NCI-H774 (cell line): ENCODE measurements at places on chromosomes 16 and 17.

DNA sequence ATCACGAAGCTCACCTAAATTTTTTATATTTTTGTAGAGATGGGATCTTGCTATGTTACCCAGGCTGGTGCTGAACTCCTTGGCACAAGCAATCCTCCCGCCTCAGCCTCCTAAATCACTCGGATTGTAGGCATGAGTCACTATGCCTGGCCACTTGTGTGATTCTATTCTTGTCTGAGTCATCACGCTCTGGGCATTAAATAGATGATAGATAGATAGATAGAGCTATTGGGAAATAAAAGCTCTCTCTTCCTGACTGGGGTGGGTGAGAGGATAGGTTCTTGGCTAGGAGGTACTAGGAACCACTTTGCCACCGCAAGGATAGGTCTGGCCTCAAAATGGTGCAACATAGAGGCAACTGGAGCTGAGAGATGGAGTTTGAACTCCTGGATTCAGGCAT, 21.4 kb upstream of the CACNG3 start:
- no peak for DNase-seq

DNA sequence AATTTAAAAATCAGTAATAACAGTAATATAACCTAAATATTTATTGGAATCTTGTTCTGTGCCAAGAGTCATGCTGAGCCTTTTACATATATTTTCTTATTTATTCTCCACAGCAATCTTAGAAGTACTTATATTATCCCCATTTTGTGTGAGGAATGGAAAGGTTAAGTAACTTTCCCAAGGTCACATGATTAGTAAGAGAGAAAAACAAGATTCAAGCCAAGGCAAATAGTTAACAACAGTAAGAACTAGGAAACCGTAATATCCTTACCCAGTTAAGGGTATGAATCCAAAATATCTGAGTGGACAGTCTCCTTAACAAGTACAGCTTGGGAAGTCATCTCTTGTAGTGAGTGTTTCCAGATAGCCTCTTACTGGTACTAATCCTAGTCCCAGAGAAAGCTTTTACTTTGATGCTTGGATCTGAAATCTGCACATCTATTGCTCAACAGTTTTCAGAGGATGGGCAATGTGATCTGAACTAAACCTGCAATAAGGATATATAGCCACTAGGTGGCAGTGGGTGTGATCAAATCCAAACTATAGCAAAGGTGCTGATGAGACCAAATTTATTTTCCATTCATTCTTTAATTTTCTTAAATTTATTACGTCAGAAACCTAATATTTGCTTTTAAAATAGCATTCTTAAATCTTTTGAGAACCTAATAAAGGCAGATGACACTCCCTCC, 23.3 kb downstream of the SHISA6 start:
- DNase-seq: no peak

GRCh38 chr17:57480438-57481196, 224.3 kb downstream of the MSI2 start:
- DNase-seq: no peak

- DNase-seq: no peak
Measured at GRCh38 chr17:77496831-77497577, 356.2 kb downstream of the SEC14L1 start.

DNA sequence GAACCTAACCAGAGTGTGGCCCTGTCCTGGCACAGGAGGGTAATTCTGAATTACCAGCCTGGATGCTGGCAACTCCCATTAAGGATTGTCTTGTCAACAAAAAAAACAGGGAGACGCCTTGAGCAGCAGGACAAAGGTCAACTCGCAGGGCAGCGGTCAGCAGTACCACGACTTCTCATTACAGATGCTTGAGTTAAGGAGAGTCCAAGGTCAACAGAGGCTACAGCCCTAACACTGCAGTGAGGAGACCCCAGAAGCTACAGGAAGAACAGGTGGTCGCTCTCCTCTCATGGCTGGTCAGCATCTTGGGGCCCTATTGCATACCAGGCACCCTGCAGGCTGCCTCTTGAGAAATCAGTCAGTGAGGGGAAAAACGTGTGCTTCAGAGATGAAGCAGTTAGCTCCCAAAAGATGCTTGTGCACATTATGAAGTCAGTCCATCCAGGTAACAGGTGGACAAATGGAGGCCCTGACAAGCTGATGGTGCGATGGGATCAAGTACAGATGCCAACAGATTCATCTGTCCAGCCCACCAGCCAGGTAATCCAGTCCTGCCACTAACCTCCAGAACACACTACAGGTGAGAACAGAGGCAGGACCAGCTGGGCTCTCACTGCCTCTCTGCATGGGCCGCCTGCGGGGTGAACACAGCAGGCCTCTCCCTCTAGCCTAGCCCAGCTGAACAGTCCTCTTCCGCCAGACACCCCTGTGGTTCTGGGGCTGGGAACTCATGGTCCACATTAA, 4.2 kb downstream of the CSNK1D start:
- DNase-seq: no peak

- DNase-seq: no peak
Measured at GRCh38 chr16:12576878-12577277, 226.8 kb downstream of the CPPED1 start.

DNA sequence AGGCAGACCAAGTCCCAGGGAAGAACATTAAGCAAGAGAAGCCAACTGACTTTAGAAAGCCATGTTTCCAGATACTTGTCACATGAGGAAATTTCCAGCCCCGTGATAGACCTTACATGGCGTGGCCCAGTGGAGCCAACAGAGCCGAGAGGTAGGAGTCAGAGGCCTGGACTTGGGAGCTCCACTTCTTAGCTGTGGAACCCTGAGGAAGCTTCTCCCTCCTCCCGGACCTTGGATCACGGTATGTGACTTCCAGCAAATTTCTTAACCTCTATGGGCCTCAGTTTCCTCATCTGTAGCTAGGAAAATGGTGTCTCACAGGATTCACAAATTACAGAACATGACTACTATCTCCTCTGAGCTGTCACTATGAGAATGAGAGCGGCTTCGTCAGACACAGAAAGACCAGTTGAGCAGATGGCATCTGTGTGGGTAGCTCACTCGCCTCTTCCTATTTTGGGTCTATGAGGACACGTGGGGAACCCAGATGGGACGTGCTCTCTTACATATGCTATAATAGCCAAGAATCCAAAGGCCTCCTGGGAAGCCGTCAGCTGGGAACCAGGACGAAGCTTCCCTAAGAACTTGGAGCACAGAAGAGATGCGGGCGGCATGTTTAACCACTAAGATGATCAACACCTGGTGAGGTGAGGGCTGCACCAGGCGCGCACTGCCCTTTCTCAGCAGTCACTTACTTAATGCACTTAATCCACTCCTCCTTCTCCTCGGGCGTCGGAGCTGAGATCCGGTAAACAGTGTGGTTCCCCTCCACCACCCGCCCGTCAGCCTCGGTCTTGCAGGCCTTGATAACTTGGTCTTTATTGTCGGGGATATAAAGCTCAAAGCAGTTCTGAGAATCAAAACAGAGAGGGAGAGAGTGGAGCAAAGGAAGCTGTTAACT, 102.3 kb downstream of the CYTH1 start:
- no peak for DNase-seq

GRCh38 chr16:89934611-89935553, 11.7 kb downstream of the TUBB3 start:
- DNase-seq: no peak

GRCh38 chr16:85820604-85821372, 21.3 kb downstream of the COX4I1 start:
- DNase-seq: no peak

- no peak for DNase-seq
Measured at GRCh38 chr17:8012996-8013640, 10.7 kb downstream of the GUCY2D start.

- DNase-seq: no peak
Measured at GRCh38 chr16:84553873-84554399, 49.5 kb upstream of the MEAK7 start.

DNA sequence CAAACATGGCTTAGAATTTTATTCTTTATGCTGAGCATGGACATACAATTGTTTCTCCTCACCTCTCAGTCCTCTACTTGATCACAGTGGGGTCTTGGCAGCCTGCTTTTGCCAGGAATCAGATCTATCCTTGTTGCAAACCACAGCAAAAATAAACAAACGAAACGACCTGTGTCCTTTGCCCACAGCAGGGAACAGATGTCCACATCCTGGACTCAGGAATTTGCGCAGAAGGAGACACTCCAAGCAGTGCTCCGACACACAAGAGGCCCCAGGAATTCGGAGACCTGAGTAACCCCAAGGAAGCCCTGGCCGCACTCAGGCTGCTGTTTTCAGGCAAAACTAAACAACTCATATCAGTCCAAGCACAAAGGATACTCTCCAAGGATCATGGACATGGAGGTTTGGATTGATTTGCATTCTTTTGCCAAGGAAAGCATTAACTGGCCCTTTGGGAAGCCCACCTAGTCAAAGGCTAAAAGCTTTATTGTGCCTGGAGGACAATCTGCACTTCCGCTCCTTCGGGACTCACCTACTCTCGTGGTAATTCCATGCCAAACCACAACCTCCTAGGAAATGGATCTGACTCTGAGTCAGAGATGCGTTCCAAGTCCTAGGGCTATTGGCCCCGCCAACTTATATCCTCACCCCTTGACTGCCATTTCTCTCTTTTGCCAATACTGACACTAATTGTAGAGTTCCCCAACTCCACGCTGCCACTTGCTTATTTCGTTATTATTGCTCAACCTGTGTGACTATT, 271.1 kb upstream of the CDH11 start:
- DNase-seq: no peak

- DNase-seq: no peak
Measured at GRCh38 chr16:50881331-50881830, 139.5 kb downstream of the CYLD start.

- DNase-seq: no peak
Measured at GRCh38 chr17:17926840-17927449, 45.3 kb downstream of the TOM1L2 start.

DNA sequence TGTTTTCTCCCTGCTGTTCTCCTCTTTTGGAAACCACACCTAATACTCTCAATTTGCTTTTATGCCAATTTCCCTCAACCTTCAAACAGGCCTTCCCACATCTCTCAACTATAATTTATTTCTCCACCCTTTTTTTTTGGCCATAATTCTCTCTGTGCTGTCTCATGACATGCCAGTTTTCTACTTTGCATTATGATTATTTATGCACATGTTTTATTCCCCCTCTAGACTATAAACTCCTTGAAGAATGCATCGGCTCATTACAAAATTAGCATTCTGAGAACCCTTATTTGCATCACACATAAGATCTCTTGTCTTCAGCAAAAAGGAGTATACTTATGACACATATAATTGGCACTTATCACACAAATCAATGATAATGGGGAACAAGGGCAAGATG, 10.9 kb upstream of the LYRM9 start:
- DNase-seq: no peak

DNA sequence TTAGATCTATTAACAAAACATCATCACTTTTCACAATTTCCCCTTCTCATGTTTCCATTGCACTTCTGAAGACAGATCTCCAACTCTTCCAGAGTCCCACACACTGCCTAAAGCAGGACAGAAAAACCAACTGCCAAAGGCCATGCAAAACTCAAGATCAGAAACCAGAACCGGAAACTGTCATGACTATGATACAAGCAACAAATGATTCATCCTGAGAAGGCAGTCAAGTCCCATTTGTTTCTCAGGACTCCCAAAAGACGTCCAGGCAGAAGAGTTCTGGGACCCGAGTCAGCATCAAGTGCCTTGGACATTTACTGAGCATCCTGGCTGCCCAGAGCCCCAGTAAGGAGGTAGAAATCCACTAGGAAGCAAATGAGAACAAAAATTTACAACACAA, 38.8 kb downstream of the ERN1 start:
- no peak for DNase-seq

DNA sequence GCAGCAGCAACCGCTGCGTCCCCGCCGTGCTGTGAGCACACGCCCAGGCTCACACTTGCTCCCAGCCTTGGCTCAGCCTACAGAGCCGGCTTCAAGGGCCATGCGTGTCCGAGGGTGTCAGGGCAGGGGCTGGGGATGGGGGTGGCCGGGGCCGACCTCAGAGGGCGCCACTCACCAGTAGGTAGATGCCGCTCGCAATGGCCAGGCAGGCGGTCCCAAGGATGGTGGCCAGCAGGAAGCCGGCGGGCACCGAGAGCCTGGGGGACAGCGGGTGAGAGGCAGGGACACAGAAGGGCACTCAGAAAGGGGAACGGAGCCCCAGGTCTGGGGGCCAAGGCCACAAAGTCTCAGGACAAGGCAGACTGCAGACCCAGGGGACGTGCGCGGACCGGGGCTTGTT, 4.9 kb downstream of the CYBA start:
- DNase-seq: no peak

GRCh38 chr17:82497483-82498405, 21.8 kb upstream of the FOXK2 start:
- DNase-seq: peak; percentile 67

- DNase-seq: no peak
Measured at GRCh38 chr17:5877948-5878347, 192.2 kb upstream of the WSCD1 start.

DNA sequence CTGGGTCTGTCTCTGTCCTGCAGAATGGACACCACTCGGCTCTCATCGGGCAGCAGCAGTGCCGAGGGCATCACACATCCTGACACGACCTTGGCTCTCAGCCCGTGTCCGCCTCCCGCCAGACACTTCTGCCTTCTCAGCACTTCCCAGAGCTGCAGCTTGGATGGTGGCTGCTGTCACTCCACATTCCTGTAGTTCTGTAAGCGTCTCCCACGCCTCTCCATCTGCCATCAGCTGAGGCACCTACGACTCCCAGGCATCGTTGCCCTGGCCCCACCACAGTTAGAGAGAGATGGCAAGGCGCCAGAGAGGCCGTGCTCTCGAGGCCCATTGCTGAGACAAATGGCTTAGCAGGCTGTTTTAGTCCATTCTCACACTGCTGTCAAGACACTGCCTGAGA, 195.9 kb upstream of the CHMP6 start:
- DNase-seq: no peak

- DNase-seq: no peak
Measured at GRCh38 chr17:4980644-4981216, 6.7 kb downstream of the CAMTA2 start.

- no peak for DNase-seq
Measured at GRCh38 chr16:46961373-46962353, 11.8 kb downstream of the DNAJA2 start.

DNA sequence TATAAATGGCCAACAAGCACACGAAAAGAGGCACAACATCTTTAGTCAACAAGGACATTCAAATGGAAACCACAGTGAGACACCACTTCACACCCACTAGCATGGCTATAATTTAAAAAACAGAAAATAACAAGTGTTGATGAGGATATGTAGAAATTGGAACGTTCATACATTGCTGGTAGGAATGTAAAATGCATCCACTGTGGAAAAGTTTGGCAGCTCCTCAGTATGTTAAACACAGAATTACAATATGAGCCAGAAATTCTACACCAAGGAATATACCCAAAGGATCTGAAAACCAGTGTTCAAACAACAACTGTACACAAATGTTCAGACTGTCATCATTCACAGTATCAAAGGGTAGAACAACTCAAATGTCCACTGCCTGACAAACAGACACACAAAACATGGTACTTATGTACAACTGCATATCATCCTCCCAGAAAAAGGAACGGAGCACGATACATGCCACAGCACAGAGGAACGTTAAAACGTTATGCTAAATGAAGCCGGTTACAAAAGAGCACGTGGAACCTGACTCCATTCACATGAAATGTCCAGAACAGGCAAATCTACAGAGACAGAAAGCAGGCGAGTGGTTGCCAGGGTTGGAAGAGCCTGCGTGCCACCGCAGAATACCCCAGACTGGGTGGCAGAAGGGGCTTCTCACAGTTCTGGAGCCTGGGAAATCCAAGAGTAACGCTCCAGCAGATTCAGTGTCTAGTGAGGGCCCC, 32.8 kb upstream of the METRNL start:
- DNase-seq: no peak
